ENCODE measurements at places on chromosomes 2 and 18.

DNA sequence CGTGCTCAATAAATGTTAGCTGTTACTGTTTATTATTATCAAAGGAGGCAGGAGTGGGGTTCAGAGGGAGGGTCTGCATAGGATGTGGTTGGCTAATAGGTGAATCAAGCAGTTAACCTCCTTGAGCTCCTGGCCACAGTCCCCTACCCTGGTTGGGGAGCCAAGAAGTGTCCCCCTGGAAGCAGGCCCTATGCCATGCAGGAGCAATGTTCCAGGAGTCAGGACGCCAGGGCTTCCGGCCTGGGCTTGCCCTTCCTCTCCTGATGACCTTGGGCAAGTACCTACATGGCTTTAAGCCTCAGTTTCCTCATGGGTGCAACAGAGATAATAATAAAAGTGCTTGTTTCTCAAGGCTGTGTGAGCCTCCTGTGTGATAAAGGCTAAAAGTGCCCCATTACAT is 84.9 kb downstream of the DYSF start:
- DNase-seq, result no peak

GRCh38 chr2:74893332-74893731 is 59.4 kb downstream of the HK2 start:
- no peak for DNase-seq

- no peak for DNase-seq
Measured at GRCh38 chr2:62118160-62118559, 77.8 kb upstream of the B3GNT2 start.

GRCh38 chr2:164109006-164109405 is 373.2 kb upstream of the FIGN start:
- DNase-seq, result no peak

- DNase-seq, result no peak
Measured at GRCh38 chr2:239355139-239355538, 45.7 kb downstream of the HDAC4 start.

DNA sequence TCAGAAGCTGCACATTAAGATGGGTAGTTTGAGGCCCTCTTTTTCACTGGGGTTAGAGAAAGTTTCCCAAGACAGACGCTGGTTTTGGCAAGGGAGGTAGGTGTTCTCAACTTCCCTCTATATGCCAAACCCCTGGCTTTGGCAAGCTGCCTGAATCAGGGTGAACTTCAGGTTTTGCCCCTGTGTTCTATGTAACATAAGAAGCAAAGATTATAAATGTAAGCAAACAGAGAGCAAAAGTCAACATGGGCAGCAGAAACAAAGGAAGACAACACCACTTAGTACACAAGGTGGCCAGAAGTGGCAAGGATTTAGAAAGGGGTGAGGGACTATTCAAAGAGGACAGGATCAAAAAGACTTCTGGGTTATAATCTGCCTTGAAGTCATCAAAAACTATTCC is 70.5 kb upstream of the TFCP2L1 start:
- no peak for DNase-seq

DNA sequence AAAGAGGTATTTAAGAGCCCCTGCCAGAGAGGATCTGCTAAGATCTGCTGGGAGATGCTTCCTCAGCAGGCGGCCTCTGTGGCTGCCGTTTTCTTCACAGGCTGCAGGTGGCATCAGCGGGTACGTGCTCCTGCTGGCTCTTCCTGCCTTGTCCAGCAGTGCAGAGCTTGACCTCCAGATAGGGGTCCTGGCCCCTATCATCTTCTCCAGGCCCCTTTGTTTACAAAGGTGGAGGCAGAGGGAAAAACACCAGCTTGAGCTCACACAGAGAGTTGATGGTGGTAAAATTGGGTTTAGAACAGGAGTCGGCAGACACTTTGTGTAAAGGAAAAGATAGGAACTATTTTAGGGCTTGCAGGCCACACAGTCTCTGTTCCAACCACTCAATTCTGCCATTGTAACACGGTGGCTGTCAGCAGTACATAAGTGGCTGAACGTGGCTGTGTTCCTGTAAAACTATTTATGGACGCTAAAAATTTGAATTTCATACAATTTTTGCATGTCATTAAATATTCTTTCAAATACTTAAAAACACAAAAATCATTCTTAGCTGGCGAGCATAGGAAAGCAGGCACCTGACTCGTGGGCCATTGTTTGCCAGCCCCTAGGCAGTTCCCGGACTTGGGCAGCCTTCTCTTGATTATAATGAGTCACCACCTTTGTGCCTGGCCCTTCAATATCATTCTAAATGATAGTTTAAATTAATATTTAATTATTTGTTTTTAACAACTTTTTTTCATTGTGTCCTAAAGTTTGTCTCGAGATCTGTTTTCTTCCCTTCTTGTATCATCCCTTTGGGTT is 98.2 kb upstream of the B3GNT7 start:
- DNase-seq, result peak; percentile 42

DNA sequence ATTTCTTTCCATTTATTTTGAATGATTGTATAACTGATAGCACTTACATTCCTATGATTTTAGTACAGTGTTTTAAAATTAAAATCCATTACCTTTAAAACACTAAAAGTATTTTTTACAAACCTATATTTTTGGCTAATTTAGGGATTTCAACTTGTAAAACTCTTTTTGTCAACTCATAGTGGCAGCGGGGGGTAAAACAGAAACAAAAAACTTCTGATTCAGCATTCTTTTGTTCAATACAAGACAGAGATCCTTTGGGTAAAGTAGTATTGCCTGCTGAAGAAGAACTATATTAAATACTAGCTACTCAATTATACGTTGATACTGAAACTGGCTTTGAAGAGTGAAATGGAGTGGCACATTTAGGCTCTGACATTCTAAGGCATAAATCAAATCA is 437.4 kb upstream of the CDH19 start:
- DNase-seq, result no peak

DNA sequence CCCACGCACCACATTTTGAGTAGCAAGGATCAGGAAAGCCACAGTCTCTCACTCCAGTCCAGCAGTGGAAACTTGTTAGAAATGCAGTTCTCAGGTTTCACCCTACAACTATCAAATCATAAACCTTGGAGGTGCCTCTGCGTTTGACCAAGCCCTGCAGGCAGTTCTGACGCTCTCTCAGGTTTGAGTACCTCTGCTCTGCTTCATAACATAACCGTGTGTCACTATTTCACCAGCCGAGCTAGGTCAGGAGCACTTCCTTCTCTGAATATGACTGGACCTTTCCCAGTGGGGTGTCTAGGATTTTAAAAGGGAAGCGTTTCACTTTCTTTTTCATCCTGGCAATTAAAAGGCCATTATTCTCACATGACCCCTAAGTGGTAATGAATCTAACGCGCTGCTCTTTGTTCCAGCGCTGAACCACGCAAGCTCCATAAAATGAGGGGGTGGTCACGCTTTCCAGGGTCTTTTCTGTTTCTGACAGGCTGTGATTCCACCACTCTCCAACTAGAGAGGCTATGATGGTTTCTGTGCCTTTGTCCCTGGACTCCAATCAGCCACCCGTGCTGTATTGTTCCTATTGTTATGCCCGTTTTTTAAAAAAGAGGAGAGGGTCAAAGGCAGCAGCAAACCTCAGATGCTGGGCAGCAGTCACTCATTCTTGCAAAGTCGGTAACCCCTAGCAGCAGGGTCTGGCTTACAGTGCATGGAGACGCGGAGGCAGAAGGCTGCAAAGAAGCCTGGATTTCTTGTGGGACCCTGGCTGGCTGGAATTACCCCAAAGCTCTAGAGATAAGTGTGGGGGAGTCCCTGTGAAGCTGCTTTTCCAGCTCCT is 75.2 kb upstream of the CTNNA2 start:
- DNase-seq, result no peak

DNA sequence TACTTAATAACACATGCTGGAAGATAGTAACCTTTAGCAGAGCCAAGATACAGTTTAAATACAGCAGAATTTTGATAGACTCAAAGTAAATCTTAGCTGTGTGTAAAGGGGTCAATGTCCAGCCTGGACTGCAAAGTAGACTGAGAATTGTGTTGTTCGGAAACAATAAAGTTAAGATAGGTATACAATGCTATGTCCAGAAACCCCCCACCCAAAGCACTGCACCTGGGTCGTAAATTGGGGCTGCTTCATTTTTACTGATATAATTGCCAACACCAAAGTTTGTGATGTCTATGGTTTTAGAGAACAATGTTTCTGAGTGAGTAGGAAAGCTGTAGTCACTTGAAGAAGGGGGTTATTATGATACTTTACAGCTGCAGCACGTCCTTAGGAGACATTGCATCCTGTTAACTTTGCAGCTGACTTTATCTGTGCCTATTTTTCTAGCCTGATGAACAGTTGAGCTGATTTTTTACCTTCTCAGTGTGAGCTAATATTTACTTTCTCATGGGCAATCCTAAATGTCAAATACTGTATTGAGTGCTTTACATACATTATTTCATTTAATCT is 4.3 kb upstream of the NCOA1 start:
- no peak for DNase-seq

DNA sequence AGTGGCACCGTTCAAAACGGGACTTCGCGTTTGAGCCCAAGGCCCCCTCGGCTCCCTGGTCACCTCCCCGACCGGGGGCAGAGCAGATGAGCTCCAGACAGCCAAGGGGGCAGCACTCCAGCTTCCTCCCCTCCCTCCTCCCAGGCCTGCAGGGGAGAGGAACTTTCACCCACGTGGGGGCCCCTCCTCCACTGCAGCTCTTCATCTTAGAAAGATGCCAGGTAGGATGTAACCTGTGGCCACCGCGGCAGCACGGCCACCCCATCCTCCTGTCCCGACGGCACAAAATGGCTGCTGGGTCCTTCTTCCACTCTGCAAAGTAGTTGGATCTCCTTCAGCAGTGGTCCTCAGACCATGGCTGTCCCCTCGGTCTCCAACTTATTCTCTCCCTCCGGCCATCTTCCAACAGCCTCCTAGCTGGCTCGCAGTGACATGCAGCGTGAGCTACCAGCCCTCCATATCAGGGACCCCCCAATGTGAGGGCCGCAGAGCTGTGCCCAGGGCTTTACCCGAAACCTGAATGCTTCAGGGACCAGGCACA is 94.5 kb upstream of the ID2 start:
- no peak for DNase-seq

- DNase-seq, result no peak
Measured at GRCh38 chr18:51765606-51766360, 568.3 kb upstream of the MEX3C start.

DNA sequence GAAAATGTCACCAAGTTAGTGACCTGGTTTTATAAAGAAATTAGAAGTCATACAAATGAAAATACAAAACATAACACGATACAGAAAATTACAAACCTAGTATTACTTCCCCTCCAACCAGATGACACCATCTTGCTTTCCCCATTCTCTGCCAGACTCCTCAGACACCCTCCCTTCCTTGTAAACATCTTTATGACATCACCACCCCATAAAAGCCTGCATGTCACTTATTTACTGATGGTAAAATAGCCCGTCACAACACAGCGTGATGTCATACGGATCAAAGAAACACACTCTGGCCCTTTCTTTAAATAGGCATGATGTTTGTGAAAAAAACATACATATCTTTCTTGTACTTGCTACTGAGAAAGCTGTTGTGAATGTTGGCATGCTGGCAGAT is 254.8 kb upstream of the SOX11 start:
- DNase-seq, result no peak

DNA sequence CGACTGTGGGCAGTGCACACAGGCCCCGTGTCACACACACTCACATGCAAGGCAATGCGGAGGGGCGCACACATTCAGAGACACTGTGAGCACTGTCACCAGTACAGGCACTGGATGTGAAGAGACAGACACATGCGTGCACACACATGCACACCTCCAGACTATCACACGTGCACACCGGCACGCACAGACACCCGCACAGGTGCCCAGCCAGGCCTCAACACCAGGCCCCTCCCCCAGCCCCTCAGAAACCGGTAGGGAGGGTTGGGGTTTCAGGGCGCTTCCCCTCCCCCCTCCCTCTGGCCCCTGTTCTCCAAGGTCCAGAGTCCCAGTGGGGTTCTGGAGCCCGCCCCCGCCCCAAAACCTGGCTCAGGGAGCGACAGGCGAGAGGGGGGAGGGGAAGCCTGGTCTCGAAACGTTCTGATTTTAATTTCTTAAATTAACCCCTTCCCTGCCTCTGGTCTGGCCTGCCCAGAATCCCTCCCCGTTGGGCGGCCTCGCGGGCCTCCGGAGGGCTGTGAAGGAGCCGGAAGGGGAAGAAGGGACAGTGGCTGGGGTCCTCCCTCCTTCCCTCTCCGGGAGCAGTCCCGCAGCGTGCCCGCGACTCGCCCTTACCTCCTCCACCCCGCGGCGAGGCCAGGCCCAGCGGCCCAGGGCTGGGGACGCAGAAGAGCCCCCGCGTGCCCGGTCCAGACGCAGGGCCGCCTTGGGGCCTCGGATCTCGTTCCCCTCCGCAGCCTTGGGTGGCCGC is 558 bp downstream of the FBXO41 start:
- peak; percentile 42 for DNase-seq

DNA sequence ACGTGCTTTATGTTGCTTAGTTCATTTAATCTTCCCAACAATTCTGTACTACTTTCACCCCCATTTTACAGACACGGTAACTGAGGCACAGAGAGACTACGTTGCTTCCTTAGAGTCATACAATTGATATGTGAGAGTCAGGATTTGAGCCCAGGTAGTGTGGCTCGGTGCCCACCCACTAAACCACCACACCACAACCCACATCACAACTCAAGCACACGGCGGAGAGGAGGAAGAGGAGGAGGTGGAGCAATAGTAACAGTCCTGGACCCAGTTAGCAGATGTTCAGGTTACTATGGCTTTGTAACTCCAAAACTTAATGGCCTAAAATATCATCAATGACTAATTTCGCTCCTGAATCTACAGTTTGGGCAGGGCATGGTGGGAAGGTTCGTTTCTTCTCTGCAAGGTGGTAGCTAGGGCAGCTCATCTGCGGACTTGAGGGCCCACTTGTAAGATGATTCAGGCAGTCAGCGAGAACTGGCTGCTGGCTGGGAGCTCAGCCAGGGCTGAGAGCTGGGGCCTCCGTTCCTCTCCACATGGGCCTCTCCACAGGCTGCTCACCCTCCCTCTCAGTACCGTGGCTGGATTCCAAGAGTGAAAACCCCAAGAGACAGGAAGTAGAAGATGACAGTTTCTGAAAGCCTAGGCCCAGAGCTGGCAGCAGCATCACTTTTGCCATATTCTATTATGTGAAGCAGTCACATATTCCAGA is 167.1 kb downstream of the ZFP36L2 start:
- DNase-seq, result peak; percentile 81

DNA sequence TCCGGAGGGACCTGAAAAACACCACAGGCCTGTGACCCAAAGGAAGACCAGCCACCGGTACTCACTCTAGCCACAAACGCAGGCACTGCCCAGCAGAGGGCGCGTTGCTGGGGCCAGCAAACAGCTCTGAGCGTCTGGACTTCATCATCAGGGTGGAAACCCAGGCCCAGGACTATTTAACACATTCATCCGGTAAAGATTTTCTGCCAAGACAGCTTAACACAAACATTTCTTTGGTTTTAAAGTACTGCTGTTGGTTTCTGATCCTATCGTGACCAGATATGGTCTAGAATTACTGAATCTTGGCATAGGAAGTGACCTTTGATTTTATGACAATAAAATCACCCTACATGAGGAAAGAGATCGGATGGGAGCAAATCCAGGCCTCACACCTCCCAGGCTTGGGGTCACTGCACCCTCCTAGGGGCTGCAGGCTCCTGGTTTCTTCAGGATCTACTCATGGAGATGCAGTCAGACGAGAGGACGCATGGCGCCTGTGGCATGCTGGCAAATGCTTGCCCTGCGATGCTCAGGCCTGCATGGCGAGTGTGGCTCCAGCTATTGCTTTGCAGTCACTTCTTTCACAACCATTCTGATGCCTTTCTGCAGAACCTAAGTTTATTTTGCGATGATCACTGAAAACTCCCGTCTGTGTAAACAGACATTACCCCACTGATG is 130.4 kb downstream of the COL4A4 start:
- DNase-seq, result peak; percentile 17

GRCh38 chr2:183179156-183179555 is 54.9 kb downstream of the NUP35 start:
- DNase-seq, result no peak

GRCh38 chr18:68147728-68148127 is 567.2 kb downstream of the TMX3 start:
- no peak for DNase-seq

All from natural killer cell (primary cell).